Stimulated activated CD8-positive, alpha-beta memory T cell treated with anti-CD3 and anti-CD28 coated beads, Interleukin-4, amount 100 ng/mL, for 1 hour (primary cell): ENCODE measurements at places on chromosomes 11 and 22.

DNA sequence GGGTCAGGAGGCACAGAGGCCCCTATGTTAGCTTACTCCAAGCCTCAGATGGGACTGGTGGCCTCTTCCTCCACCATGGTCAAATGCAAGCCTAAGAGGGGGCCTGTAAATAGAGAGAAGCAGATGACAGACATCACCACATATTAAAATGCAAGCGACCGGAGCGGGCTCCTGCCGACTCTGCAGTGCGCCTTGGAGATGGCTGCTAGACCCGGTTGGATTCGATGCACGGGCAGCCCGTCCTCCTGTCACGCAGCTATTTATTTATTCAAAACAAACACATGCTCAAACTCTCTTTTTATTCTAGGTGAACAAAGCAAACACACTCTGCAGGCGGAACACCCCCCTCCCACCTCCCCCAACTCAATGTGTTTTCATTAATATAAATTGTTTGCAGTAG lies 208.0 kb downstream of the DSCAML1 start:
- no peak for DNase-seq

DNA sequence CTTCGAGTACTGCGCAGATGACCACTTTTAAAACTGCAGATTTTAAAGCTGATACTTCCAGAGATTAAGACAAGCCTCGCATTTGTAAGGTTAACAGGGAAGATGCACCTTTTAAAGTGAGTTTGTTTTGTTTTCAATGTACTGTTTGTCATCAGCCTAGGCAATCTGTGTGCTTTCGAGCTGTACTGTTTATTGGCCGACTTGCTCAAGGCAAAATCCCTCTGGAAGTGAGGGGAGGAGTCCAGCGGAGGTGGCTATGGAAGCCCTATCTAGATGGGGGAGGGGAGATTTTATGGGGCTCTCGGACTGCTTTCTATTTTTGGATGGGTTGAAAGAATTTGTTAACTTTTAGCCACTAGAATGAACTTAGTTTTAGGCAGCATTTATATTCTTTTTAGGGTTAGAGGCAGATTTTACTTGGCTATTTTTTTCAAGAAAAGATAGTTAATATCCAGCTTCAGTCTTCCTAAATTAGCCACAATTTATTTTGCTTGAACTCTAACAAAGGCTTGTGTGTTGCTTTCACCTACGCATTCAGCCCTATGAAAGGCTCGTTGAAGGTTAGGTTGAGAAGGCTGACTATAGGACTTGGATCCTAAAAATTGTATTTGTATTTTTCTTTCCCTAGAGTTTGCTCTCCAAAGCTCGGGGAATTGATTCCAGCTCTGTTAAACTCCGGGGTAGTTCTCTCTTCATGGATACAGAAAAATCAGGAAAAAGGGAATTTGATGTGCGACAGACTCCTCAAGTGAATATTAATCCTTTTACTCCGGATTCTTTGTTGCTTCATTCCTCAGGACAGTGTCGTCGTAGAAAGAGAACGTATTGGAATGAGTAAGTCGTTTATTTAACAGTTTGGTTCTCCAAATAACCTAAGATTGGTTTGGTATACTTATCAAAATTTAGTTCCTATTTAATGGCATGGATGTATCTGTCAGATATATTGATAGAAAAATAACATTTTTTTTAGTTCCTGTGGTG lies 2.1 kb downstream of the WEE1 start:
- no peak for DNase-seq

- no peak for DNase-seq
These were observed 303.7 kb upstream of the PLET1 start for GRCh38 chr11:112564228-112564955.

DNA sequence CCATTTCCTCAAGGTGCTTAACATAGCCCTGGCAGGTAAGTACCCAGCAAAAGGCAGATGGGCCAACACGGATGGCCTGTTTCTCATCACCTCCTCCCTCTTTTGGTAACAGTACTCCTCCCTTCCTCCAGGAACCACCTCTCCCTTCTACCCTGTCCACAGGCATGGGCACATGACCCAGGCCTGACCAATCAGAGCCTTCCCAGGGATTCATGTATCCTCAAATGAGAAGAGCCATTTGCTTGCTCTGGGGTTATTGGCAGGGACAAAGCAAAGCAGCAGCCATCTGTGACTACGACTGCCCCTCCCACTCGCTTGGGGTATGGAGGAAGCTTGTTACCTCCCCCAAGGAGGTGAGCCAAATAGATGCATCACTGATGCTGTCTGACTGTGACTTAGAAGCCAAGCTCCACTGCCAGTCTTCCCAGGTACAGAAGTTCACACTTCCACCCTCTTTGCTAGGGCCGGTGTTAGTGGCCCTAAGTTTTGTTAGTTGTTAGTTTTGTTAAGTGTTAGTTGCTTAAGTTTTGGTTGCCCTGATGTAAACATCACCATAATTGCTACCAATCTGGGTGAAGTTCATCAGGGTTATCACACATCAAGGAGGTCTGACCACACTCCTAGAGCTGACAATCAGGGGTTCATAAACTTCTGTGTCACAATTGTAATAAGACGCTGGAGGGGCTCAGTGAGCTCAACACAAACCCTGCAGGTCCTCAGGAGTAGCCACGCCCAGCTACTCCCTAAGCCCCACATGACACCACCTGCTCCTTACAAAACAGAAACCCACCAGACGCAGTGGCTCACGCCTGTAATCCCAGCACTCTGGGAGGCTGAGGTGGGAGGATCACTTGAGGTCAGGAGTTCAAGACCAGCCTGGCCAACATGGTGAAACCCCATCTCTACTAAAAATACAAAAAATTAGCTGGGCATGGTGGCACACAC lies 57.3 kb downstream of the ARFGAP3 start:
- no peak for DNase-seq

DNA sequence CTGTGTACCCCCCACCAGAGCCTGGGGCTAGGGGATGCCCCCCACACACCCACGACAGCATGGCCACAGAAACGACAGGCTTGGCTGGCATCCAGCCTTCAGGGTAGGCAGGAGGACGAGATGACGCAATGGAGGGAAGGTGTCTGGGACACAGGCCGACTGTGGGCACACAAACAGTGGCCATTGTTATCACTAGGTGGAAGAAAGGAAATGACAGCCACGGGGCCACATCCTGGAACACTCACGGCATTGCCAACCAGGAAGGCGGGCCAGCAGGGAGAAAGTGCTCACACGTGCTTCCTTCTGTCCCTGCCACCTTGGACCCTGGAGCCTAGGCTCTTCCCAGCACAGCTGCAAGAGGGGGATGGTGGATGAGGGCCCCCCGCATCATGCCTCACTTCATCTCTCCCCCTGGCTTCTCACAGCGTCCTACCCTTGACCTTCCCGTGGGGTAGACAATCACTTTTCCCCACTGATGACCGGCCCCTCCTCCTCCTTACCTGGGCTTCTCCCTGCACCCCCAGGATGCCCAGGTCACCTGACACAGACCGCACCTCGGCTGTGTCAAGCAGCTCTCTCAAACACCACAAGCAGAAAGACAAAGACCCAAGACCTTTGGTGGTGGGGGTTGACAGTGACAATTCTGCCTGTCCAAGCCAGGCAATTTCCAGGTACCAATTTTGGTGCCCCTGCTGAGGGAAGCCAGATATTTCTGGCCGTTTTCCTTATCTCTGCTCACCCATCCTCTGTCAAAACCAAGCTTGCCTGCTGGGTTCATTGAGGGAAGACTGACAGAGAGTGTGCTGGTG lies 8.6 kb downstream of the PLA2G6 start:
- DNase-seq = peak; percentile 31

- no peak for DNase-seq
These were observed 23.2 kb downstream of the MED15 start for GRCh38 chr22:20530368-20531153.

DNA sequence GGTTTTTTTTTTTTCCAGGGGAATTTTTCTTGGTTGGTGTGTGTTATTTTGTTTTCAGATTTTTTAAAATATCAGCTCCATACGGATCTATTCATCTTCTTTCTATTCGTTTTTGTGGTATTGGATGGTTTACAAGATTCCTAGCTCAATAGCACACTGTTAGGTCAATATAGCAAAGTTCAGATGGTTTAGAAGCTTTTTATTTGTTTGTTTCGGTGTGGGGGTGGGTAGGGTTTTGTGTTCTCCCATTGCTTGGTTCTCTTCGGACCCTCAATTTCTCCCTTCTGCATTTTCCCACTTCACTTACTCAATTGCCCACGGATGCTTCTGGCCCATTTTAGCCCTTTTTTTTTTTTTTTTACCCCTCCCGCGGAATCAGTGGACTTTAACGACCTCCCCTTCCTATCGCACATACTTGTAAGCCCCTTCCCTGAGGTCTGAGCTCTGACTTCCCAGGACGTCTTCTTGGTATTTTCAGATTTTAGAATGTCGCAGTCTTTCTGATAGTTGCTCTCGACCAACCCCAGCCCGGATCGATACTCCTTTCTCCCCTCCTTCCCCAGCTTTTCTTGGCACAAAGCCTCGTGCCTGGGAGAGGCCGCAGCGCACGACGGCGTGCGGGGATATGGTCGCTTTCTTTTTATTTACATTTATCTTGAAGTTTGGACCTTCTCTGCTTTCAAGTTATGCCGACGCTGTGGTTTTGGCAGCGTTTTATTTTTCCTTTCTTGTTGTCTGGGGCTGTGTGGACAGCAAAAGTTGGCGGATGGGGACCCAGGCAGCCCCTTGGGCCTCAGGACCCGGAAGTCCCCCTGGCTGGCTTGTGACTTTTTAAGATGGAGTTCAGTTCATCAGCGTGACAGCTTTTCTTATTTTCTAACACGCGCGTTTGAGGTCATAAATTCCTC lies 4.4 kb upstream of the SPDYC start:
- no peak for DNase-seq

DNA sequence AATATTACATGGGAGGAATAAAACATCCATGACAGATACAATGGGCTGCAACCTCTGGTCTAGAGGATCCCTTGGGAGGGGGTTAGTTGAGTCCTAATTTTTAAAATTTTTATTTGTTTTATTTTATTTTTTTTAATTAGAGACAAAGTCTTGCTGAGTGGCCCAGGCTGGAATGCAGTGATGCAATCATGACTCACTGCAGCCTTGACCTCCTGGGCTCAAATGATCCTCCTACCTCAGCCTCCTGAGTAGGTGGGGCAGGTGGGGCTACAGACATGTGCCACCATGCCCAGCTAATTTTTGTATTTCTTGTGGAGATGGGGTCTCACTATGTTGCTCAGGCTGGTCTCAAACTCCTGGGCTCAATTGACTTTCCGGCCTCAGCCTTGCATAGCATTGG lies 43.1 kb downstream of the FDX1 start:
- no peak for DNase-seq

DNA sequence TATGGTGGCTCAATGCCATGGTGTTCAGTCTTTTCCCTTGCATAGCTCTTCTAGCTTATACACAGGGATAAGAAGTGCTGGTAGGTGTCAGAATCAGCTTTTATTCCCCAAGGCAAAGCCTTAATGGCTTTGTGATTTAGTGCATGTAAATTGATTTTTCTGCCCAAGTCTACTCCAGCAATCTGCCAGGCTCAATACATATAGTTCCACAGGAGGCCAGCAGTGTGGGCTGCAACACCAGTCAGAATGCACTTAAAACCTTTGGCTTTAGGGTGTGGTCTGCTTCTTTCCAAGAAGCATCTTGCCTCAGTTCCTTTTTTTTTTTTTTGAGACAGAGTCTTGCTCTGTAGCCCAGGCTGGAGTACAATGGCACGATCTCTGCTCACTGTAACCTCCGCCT lies 14.5 kb upstream of the CAPRIN1 start:
- DNase-seq = no peak

GRCh38 chr11:11445441-11446185 lies 92.6 kb upstream of the CSNK2A3 start:
- no peak for DNase-seq

DNA sequence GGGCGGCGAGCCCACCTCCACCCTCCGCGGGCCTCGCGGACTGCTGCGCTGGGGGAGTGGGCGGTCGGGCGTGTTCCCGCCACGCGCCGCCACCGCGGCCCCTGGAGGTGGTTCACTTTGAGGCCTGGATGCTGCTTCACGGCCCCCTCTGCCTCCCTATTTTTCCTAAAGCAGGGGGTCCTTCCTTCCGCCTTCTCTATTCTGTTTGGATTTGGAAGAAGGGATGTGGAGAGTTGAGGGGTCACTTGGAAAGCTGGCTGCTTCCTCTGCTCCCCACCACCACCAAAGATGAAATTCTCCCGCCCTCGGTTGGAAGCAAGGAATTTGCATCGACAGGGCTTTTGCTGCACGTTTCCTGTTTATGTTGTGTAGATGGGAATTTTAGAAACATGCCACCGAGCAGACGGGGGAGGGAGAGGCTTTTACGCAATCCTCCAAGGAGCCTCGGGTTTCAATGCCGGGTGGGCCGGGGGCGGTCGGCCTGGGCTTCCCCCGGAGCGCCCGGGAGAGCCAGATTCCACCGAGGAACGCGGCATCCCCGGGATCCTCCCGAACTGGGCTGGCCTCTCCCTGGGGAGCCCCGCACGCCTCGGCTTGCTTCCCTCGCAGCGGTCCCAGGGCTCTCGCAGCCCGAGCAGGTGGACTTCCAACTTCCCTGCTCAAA lies 403 bp upstream of the SBF2 start:
- no peak for DNase-seq

- DNase-seq = no peak
These were observed 65.7 kb upstream of the NAV2 start for GRCh38 chr11:19646921-19647320.

- no peak for DNase-seq
These were observed 147.9 kb upstream of the DDI1 start for GRCh38 chr11:103888541-103888951.

DNA sequence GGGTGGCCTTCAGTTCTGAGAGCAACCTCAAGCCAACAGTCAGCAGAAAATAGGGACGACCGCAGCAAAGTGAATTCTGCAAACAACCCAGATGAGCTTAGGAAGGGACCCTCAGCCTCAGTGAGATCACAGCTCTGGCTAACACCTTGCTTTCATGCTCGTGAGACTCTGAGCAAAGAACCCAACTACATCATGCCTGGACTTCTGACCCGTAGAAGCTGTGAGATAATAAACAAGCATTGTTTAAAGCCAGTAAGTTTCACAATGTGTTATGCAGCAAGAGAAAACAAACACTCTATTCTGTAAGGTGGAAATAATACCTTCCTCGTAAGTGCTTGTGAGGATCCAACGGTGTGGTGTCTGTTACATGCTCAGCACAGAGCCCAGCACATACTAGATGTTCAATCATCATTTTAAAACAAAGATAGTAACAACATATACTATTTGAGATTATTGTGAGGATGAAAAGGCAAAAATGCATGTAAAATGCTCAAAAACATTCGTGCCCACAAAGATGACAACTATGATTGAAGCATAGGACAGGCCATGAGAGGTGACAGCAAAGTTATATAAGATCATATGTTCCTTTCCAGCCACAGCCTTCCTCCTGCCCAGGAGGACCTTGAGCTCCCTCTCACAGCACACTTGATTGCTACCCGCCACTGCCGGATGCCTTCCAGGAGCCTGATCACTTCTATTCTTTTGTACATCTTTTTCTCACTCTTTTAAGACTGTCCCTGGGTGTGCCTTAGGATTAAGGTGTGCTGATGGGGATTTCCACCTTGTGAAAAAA lies 433.3 kb downstream of the BUD13 start:
- no peak for DNase-seq

GRCh38 chr11:67303835-67304411 lies 593 bp downstream of the SSH3 start:
- no peak for DNase-seq
